ENCODE measurements at places on chromosomes 5 and 9. TPM values are rescaled to one million over a fixed set of nuclear protein-coding genes. Genes with fewer than 3 reads are reported as not detected.

The SAPCD2 gene
- total RNA-seq = 2.5 TPM

The ADAMTS16 gene
- total RNA-seq = 3.4 TPM

The DBN1 gene
- 224 TPM for total RNA-seq

The MINAR2 gene
- not detected for total RNA-seq

The NEUROG1 gene
- 1.6 TPM for total RNA-seq

The RORB gene
- total RNA-seq = 55.7 TPM

The EQTN gene
- total RNA-seq = 8.1 TPM

The HABP4 gene
- 12.5 TPM for total RNA-seq

The HRCT1 gene
- total RNA-seq = 0.63 TPM

The C8G gene
- not detected for total RNA-seq

The OR1Q1 gene
- total RNA-seq = not detected

The DEPDC1B gene
- total RNA-seq = 17.5 TPM

The SPACA9 gene
- total RNA-seq = 2.8 TPM

The AUH gene
- total RNA-seq = 52.6 TPM

The MLLT3 gene
- total RNA-seq = 188 TPM

The SPAAR gene
- total RNA-seq = 0.31 TPM

The PCDH1 gene
- 55.4 TPM for total RNA-seq

The ZNF454 gene
- 25.4 TPM for total RNA-seq

The PCDHB13 gene
- 29.7 TPM for total RNA-seq

The ELL2 gene
- 42.9 TPM for total RNA-seq

The CD274 gene
- total RNA-seq = 0.31 TPM

The OR1J2 gene
- not detected for total RNA-seq

The FIBCD1 gene
- total RNA-seq = 1.3 TPM

The TAF11L10 gene
- not detected for total RNA-seq

The DRD1 gene
- total RNA-seq = 3.4 TPM

The TRIM7 gene
- 2.5 TPM for total RNA-seq

The PTGDS gene
- total RNA-seq = 11.9 TPM

The CRB2 gene
- 7.2 TPM for total RNA-seq

The MARCHF3 gene
- 14.4 TPM for total RNA-seq

The OR2V1 gene
- not detected for total RNA-seq

The TRIM14 gene
- 4.4 TPM for total RNA-seq

The WDR38 gene
- total RNA-seq = not detected

The PAEP gene
- not detected for total RNA-seq

The PCDHGA6 gene
- 29.1 TPM for total RNA-seq

The GRXCR2 gene
- not detected for total RNA-seq

The RPL7A gene
- 912 TPM for total RNA-seq

The FBLL1 gene
- total RNA-seq = 37.6 TPM

The ADAMTS6 gene
- 11.9 TPM for total RNA-seq

The SQSTM1 gene
- 58.8 TPM for total RNA-seq

The OTP gene
- not detected for total RNA-seq

The SLC25A48 gene
- total RNA-seq = 0.31 TPM

The LHX2 gene
- 182 TPM for total RNA-seq

The CCNJL gene
- total RNA-seq = 4.4 TPM

The PCDH12 gene
- total RNA-seq = 2.5 TPM

The PGM5 gene
- total RNA-seq = 1.6 TPM

The TEX48 gene
- total RNA-seq = not detected

The NUTM2G gene
- not detected for total RNA-seq

The ANKRD34B gene
- total RNA-seq = 0.31 TPM

The CCL21 gene
- not detected for total RNA-seq

The CKMT2 gene
- total RNA-seq = 1.3 TPM
